ENCODE measurements at places on chromosomes 6 and 20.

GRCh38 chr6:1884313-1884712 lies 274.6 kb downstream of the FOXC1 start:
- no peak for DNase-seq

DNA sequence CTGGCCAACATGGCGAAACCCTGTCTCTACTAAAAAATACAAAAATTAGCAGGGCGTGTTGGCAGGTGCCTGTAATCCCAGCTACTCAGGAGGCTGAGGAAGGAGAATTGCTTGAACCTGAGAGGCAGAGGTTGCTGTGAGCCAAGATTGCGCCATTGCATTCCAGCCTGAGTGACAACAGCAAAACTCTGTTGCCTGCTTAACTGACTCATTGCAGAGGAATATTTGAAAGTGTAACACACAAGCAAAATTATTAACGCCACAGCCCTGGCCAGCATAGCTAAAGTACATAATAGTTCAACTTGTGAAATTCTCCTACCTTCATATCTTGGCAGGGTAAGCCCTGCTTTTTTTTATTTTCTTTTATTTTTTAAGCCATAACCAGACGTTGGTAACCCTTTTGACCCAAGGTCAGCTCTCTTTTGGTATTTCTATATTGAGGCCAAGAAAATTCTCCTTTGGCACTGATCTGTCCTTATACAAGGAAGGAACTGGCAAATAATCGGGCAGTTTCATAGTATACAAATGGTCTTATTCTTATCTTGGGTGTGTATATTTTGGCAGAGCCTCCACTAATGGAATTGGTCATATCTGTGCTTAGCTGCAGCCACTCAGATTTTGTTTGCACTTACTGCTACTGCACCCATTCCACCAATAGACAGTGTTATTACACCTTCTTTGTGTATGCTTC lies 4.0 kb upstream of the ADGRF5 start:
- DNase-seq = no peak

- DNase-seq = no peak
Measured at GRCh38 chr20:8424010-8424409, 291.9 kb downstream of the PLCB1 start.

- DNase-seq = peak; percentile 14
Measured at GRCh38 chr6:4777394-4777935, 1.3 kb downstream of the CDYL start.

DNA sequence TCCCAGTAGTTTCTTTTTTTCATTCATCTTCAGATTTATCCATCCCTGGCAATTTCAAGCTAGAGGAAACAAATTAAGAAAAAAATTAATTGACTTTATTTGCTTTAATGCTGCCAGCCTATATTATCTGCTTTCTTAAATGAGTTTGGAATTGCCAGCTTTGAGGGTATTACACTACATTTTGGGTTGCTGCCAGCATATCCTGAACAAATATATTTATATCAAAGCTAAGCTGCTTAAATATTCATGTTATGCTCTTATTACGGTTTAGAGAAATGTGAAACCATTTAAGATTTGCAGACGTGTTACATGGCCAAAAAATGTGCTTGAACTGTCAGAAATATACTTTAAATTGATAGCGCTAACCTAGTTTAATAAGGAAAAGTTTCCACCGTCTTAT lies 59.7 kb downstream of the GRIK2 start:
- DNase-seq = no peak

- DNase-seq = no peak
Measured at GRCh38 chr6:95935736-95936135, 80.0 kb upstream of the FUT9 start.

GRCh38 chr20:25046181-25046641 lies 11.7 kb downstream of the ACSS1 start:
- DNase-seq = no peak

DNA sequence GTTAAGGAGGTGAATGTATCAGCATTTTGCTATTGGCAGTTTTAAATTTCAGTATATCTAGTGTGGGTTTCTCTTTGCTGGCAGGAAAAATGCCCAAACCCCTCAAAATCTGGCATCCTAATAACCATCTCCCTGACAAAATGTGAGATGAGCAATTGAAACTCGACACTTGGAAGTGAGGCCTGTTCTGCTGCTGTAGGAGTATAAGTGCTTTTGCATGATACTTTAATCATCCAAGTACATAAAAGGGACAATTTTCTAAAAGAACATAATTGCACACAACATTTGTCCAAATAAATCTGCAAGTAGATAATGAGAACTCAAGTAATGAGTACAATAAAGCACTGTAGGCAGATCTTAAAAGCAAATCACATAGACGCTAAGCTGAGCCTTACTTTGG lies 36.5 kb downstream of the LAMP5 start:
- no peak for DNase-seq

DNA sequence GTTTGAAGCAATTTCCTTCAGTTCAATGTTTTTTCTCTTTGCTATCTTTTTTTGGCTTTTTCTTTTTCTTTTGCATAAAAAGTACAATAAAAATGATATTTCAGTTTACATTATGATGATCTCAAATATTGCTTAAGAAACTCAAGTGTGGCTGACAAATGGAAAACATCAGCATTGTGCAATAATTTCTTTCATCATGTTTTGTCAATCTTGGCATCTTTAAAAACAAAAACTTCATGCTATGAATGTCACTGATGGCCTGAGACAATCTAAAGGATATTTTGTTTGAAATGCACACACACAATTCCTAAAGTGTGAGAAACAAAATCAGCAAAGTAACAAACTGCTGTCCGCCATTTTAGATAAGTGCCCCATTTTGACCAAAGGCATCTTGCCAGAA lies 13.9 kb upstream of the MTCL3 start:
- DNase-seq = no peak

- no peak for DNase-seq
Measured at GRCh38 chr6:21082091-21082490, 511.5 kb upstream of the SOX4 start.

GRCh38 chr20:1741309-1742048 lies 83.9 kb upstream of the SIRPG start:
- DNase-seq = no peak

GRCh38 chr20:37349517-37350491 lies 3.9 kb downstream of the SRC start:
- DNase-seq = no peak

DNA sequence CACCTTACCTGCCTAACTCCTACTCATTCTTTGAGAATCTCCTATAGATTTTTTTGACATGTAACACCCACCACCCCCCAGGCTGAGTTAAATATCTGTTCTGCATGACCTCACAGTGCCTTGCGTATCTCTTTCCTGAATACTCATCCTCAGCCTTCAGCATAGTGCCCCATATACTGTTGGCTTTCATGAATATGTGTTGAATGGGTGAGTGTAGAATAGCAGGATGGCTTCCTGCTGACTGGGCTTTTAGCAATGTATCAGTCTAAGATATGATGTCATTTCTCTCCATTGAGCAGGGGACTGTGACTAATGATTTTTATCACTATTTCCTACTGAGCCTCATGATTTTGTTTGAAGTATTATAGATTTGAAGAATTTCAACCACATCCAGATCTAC lies 361.6 kb upstream of the MARCKS start:
- no peak for DNase-seq

- DNase-seq = no peak
Measured at GRCh38 chr6:11815231-11815630, 36.6 kb upstream of the ADTRP start.

- DNase-seq = no peak
Measured at GRCh38 chr20:540391-541201, 3.0 kb downstream of the CSNK2A1 start.

GRCh38 chr20:20530428-20531151 lies 162.7 kb downstream of the INSM1 start:
- no peak for DNase-seq

DNA sequence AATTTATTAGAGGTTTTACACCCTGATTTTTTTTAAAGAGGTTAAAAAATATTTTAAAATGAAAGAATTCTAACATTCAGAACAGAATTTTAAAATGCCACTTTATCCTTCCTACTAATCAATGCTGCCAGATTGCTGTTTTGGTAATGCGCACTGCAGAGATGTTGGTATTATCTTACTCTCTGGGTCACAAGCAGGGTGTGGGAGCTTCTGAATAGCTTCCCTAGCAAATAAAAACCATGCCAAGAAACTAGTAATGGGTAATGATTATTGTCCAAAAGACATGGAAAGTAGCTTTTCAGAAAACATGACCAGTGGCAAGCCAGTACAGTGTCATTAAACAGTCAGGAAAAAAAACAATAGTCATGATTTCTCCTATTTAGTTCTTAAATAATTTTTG lies 205.4 kb downstream of the TPBG start:
- no peak for DNase-seq

- no peak for DNase-seq
Measured at GRCh38 chr6:105621564-105622175, 218.8 kb upstream of the PREP start.

GRCh38 chr20:5354901-5355300 lies 38.1 kb upstream of the PROKR2 start:
- DNase-seq = no peak

- no peak for DNase-seq
Measured at GRCh38 chr20:4267242-4267641, 251.9 kb upstream of the RNF24 start.

- DNase-seq = no peak
Measured at GRCh38 chr6:80449726-80450125, 343.3 kb downstream of the BCKDHB start.

GRCh38 chr6:159462431-159462830 lies 230.6 kb downstream of the SOD2 start:
- DNase-seq = no peak

GRCh38 chr6:148311966-148312669 lies 30.5 kb upstream of the SASH1 start:
- DNase-seq = no peak

DNA sequence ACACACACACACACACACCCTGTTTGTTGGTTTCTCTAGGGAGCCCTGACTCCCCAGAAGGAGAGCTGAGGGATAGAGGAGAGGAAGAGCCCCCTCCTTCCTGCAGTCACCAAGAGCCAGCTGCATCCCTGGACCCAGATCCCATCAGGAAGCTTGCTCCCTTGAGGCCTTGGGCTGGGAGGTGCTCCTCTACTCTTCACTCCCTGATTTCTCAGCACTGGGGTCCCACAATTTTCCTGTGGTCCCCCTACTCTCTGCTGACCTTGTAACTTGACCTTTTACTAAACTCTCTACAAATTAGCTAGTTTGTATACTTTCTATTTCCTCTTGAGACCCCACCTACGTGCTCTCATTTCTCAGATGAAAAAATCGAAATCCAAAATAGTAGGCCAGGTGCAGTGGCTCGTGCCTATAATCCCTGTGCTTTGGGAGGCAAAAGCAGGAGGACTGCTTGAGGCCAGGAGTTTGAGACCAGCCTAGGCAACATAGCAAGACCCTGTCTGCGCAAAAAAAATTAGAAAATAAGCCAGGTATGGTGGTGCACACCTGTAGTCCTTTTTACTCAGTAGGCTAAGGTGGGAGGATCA lies 5.0 kb upstream of the OCSTAMP start:
- no peak for DNase-seq

- no peak for DNase-seq
Measured at GRCh38 chr20:17838921-17839320, 129.7 kb downstream of the SNX5 start.

GRCh38 chr6:131172222-131172621 lies 37.0 kb downstream of the AKAP7 start:
- no peak for DNase-seq

- no peak for DNase-seq
Measured at GRCh38 chr20:47727909-47728361, 57.3 kb downstream of the SULF2 start.
